ENCODE measurements at places on chromosomes 3 and 15. TPM values are rescaled to one million over a fixed set of nuclear protein-coding genes. Genes with fewer than 3 reads are reported as not detected.

GRCh38 chr3:161096771-161097367 lies 8.3 kb downstream of the B3GALNT1 start:
- DNase-seq = peak; percentile 27

DNA sequence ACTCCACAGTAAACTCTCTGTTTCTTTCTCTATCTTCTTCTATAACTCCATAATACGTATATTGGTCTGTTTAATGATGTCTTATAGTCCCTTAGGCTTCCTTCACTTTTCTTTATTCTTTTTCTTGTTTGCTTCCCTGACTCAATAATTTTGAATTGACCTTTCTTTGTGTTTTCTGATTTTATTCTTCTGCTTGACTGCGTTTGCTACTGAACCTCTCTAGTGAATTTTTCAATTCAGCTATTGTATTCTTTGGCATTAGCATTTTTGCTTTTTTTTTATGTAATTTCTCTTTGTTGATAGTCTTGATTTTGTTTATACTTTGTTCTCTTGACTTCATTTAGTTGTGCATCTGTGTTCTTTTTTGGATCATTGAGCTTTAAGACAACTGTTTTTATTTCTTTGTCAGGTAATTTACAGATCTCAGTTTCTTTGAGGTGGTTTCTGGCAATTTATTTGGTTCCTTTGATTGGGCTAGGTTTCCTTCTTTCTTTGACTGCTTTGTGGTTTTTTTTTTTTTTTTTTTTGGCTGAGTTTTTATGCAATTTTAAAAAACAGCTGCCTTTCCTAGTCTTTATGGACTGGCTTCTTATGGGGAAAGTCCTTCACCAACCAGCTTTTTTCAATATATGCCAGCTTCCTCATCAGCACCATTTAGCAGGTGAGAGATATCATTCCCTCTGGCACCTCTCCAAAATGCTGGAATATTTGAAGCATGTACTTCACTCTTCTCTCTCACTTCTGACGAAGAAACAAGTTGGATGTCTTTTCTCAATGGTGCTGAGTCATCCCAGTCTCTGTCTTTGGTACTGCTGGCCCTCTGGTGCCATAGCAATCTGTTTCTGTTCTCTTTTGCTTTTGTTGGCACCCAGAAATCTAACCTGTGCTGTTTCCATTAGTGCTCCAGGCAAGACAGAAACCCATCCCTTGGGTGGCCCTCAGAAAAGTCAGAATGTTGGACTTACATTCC lies 17.6 kb downstream of the RSRC1 start:
- no peak for DNase-seq

CCDC32 gene
- 28.6 TPM for total RNA-seq

GOLGA8G gene
- total RNA-seq = not detected

Measured in activated CD4-positive, alpha-beta memory T cell treated with anti-CD3 and anti-CD28 coated beads for 36 hours (primary cell).